ENCODE measurements at places on chromosomes 12 and 14.

DNA sequence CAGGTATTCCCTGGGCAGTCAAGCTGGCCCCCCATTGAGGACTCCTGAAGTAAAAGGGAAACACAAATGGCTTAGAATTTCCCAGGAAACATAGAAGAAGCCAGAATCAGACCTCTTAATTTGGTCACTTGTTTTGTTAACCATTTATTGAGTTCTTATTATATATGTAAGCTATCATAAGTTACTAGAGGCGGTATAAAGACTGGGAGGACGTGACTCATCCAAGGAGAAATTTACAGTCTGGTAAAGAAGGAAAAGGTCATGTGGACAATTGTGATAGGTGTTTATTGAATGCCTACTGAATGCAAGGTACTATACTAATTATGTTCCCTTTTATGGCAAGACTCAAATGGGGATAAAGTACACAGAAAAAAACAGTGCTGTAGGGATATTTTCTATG lies 146.7 kb downstream of the DYRK2 start:
- no peak for DNase-seq

- peak; percentile 63 for DNase-seq
Observed at GRCh38 chr12:54749191-54749818, 101.1 kb upstream of the DCD start.

- no peak for DNase-seq
Observed at GRCh38 chr14:53444677-53445312, 291.7 kb upstream of the DDHD1 start.

DNA sequence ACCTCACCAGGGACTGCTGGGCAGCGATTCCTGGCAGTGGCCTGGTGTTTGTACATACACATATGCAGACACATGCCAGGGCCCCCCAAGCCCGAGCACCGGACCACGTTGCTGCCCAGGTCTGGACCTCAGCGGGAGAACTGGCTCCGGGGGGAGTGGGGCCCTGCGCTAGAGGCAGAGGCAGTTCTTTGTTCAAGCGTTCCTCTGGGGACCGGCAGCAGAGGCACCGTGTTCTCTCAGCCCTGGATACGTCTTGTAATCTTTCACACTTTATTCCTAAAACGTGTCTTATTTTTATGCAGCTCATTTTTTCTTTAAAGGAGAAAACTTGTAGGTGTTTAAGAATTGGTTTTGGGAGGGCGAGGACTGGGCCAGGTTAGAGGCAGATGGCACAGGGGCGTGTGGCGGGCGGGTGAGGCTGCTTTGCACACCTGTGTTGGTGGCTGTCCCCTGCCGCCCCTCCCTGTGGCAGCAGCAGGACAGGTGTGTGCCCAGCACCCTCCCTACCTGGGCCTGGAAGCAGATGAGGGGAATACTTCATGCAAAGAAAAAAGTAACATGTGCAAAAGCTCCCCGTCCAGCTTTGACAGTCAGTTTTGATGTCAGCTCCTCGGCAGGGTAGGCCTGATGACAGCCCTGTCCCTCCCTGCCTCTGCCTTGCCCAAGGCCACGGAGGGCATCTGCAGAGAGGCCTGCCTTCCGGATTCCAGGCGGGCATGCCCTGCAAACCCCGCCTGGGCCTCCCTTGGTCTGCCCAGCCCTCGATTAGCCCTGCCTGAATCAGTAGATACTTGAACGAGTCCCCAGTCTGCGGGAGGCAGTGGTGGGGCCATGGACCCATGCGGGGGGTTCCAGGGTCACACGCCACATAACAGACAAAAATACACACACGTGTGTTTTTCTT lies 7.0 kb upstream of the PUS1 start:
- no peak for DNase-seq

- DNase-seq = no peak
Observed at GRCh38 chr12:18502422-18502968, 235.3 kb downstream of the PLCZ1 start.

- DNase-seq = no peak
Observed at GRCh38 chr12:39081910-39082309, 176.5 kb upstream of the CPNE8 start.

DNA sequence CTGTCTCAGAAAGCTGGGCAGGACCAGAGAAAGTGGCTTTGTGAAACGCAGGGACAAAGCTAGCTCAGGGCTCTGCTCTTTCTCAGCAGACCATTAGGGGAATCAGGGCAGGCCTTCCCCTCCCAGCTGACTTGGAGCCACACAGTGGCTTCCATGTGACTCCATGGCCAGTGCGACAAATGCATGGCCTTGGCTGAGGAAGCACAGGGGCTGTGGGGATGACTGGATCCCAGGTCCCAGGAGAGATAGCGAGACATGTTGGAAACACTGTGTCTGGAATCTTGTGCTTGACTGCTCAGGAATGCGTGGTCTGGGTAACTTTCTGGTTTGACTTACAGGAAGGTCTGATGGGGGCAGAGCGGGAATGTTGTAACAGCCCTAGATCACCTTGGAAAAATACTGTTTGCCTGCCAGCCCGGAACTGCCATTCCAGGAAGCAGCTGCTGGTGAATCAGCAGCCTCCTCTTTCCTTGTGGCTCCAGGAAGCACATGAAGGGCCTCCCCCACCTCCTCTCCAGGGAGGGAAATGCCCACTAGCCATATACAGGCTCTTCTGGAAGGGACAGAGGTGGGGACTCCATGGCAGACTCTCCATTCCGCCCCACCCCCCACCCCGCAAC lies 133.5 kb upstream of the HIF1A start:
- no peak for DNase-seq

DNA sequence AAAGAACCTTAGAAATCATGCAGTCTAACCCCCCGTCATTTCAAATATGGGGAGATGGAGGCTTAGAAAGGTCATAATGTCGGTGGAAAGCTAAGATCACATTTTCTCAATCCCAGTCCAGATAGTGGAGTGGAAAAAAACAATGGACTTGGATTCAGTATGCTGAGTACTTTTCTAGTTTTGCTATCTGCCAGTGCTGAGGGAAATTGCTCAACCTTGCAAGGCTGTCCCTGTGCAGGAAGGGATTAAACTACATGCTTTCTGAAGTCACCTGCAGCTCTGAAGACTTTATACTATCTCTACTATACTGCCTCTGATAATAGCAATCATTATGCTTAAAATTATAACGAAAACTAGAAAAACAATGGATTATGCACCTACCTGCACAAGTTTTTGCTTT lies 272.8 kb downstream of the LRIG3 start:
- no peak for DNase-seq

GRCh38 chr14:50031602-50032313 lies 84.6 kb downstream of the VCPKMT start:
- DNase-seq = no peak

GRCh38 chr12:39902821-39903220 lies 203.1 kb downstream of the SLC2A13 start:
- no peak for DNase-seq

GRCh38 chr14:68921666-68922065 lies 57.4 kb downstream of the ACTN1 start:
- no peak for DNase-seq
